ENCODE measurements at places on chromosomes 1 and 21.
A peak's percentile ranks its signal among the peaks of the same experiment; 100 is the strongest.

- no peak for DNase-seq
These were observed 13.0 kb downstream of the GPR137B start for GRCh38 chr1:236155399-236155767.

GRCh38 chr1:167532964-167533824 lies 14.9 kb upstream of the CD247 start:
- no peak for DNase-seq

- no peak for DNase-seq
These were observed 7.2 kb downstream of the KCNN3 start for GRCh38 chr1:154862907-154863306.

GRCh38 chr1:36537190-36537768 lies 54.6 kb upstream of the CSF3R start:
- DNase-seq = no peak

- peak; percentile 56 for DNase-seq
These were observed 2.6 kb downstream of the IRF2BP2 start for GRCh38 chr1:234607109-234608024.

DNA sequence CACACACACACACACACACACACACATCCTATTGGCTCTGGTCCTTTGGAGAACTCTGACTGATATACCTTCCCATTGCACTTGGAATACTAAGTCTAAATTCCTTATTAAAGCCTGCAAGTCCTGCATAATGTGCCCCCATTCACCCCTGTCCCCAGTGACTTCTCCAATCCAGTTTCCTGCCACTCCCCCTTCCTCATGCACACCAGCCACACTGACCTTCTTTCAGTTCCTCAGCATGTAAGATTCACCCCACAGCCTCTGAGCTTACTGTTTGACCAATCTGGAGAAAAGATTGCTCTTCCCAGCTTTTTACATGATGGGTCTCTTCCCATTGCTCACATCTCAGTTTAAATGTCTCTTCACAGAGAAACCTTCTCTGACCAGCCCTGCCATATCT lies 146.6 kb downstream of the TBX15 start:
- no peak for DNase-seq
